ENCODE measurements at places on chromosomes 1 and 21.

DNA sequence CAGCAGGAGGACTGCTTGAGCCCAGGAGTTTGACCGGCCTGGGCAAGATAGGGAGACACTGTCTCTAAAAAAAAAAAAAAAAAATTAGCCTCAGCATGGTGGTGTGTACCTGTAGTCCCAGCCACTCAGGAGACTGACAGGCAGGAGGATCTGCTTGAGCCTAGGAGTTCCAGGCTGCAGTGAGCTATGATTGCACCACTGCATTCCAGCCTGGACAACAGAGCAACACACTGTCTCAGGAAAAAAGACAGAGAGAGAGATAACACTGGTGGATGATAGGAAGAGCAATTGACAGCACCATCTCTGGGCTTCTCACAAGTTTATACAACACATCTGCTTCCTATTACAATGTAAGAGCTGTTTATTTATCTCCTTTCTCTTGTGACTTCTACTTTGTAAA lies 2.4 kb upstream of the RNU11 start:
- DNase-seq = peak; percentile 38

DNA sequence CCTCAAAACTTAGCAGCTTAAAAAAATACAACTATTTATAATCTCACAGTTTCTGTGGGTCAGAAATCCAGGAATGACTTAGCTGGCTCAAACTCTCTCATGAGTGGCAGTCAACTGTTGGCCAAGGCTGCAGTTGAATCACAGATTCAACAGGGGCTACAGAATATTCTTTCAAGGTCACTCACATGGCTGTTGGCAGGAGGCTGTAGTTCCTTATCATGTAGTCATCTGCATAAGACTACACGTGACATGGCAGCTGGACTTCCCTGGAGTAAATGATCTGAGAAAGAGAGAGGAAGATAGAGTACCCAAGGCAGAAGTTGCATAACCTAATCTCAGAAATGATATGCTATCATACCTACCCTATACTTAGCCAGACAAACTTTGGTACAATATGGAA lies 75.2 kb upstream of the TSPAN2 start:
- DNase-seq = peak; percentile 41

DNA sequence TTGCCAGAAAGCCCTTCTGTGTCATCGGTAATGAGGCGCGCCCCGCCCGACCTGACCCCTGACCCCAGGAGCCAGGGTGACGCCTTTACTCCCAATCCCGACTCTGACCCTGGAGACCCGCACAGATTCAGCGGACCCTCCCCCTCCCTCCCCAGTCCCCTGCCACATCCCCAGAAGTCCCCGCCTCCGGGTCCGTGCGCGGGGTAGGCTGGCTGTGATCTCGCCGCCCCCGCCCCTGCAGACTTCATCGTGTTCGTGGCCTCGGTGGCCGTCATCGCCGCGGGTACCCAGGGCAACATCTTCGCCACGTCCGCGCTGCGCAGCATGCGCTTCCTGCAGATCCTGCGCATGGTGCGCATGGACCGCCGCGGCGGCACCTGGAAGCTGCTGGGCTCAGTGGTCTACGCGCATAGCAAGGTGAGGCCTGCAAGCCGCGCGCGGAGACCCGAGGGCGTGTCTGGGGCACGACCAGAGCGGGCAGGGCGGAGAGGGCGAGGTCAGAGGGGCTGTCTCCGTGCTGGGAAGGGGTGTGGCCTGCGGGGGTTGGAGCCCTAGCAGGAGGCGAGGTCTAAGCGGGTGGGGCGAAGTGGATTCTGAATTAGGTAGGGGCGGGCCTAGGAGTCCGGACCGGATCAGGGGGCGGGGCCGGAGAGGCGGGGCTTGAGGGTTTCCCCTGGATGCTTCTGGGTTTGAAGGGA lies 34.8 kb downstream of the KCNQ4 start:
- DNase-seq = peak; percentile 4

DNA sequence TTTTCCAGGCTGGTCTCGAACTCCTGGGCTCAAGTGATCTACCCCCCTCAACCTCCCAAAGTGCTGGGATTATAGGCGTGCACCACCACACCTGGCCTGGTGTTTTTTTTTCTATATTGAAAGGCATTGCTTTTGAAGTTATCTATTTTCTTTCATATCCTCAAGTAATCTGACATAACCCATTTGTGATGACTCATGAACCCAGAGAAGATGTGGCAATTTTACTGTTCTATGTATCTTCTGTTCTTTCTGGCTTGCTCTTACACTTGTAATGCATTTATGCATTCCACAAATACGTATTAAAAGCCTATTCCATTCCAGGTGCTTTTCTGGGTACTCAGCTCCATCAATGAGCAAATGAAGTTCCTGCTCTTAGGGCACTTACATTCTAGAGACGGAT lies 29.9 kb upstream of the ERRFI1 start:
- peak; percentile 86 for DNase-seq

DNA sequence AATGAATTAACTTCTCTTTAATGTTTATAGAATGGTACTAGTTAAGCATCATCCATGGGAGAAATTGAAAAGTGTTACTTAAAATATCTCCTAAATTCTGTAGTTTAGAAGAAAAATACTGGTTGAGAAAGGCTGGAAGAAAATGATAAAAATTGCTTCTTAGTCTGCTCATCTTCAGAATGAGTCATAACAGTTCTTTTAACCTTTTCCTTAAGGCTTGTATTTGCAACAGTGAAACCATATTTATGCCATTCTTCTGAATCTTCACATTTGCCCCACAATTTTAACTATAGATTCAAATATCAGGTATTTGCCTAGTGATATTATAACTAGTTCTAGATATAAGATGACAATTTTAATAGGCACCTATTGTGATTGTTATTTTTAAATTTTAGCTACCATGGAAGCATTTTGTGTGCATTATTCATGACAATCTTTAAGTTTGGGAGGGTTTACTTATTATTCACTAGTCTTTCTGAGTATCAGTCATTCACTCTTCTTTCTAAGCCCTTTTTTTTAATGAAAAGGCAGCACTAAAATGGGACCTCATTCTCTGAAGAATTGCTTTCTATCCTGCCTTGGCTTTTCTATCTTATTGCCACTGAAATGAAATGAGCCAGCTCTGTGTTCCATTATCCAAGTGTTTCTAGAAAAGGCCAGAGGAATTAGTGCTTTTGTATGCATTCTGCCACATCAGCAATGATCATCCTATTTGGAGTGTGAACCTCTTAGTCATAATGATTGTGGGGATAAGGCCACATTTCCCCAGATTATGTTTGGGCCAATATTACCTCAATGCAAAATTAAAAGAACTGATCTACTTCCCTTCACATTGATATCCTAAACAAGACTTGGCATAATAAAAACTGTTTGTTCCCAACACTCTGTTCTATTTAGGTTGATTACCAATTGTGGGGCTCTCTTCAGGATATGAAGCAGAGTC lies 58.4 kb downstream of the SAMSN1 start:
- DNase-seq = no peak

DNA sequence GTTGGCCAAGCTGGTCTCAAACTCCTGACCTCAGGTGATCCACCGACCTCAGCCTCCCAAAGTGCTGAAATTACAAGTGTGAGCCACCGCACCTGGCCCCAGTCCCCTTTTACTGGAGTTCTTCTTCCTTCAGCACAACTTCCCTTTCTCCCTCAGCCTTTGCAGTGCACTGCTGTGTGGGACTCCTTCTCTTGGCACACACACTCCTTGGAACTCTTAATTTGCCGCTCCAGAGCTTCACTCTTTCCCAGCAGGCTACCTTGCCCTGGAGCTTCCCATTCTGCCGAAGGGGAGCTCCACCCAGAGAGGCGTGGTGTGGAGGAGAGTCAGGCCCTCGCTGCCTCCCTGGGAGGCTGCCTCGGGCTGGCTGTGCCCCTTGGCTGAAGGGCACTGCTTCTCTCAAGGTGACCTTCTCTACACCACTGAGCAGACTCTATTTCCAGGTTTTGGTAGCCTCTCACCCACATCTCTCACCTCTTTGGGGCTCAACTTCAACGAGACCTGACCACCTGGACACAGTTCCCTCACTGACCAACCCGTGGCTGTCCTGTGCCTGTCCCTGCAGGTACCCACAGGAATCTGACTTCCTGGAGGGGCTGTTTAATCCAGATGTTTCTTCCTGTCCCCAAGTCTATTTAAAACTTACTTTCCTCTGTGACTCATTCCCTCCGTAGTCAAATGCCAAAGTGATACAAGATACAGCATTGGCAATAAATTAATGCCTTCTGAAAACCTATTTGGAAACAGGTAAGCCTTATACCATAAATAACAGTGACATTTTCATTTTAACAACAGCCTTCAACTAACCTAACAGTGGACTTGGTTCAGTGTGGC lies 227.3 kb upstream of the KIAA0040 start:
- no peak for DNase-seq
